Bone marrow (tissue), 2 donors: ENCODE measurements at places on chromosomes 3 and 15.

- DNase-seq: no peak
These were observed 90.6 kb upstream of the UBE2E2 start for GRCh38 chr3:23112491-23112890.

- no peak for DNase-seq
These were observed 4.5 kb upstream of the KLHL40 start for GRCh38 chr3:42680806-42681205.

DNA sequence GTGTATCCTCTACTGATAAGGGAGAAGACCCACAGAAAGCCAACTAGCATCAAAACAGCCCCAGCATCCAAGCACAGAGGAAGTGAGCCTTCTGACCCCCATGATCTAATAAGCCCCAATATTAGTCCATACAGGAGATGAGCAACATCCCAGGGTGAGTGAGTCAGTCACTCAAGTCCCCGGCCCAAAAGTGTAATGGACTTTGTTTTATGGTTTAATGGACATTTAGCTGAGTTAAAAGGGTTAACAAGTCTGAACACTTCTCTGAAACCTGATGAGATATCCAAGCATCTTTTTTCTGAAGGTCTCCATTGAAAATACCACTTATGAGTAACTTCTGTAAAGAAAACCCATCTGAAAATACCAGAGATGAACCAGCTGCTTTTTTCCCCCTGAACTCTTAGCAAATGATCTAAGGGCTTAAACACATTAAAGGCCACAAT is 115.6 kb downstream of the GREM1 start:
- DNase-seq: no peak

- DNase-seq: no peak
These were observed 33.7 kb upstream of the NOX5 start for GRCh38 chr15:68980786-68981185.

GRCh38 chr3:144053121-144053520 is 81.5 kb downstream of the DIPK2A start:
- no peak for DNase-seq

DNA sequence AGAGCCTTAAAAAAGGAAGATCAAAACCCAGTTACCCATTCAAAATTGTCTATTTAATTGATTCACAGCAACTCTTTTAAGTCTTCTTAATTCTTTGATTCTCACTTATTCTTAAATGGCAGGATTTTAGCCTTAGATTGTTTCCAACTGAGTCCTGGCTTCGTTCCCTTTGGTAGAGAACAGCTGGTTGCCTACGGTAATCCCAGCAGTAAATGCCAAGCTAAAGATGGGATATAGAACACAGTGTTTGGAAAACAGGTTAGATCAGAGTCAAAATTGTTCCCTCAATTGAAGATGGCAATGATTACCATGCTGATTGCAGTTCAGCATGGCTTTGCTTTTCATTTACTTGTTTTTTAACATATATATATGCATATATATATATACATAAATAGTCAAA is 300.9 kb downstream of the PYDC2 start:
- DNase-seq: no peak

- DNase-seq: no peak
These were observed 107.9 kb upstream of the ALDH1A3 start for GRCh38 chr15:100771746-100772145.

- no peak for DNase-seq
These were observed 43.6 kb downstream of the COL8A1 start for GRCh38 chr3:99681976-99682375.

GRCh38 chr3:81743096-81744025 is 18.1 kb downstream of the GBE1 start:
- DNase-seq: peak; percentile 69

GRCh38 chr3:129026728-129027543 is 25.8 kb downstream of the EFCC1 start:
- peak; percentile 85 for DNase-seq

DNA sequence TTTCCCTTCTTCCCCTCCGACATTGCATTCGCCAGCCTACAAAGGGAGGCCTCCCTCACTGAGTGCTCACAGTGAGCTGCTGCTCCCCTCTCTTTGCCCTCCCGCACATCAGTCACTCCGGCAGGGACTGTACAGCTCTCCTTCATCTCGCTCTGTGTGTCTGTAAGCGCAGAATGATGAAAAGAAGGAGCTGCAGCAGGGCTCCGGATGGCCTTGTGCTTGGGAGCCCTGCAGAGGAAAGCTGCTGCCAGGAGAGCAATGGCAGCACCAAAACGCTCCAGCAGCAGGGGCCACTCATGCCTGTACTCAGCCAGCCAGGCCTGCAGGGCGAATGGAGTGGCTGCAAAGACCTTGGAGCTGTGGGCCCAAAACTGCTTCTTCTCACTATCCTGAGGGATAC is 107.0 kb upstream of the NSMCE3 start:
- no peak for DNase-seq

- no peak for DNase-seq
These were observed 33.5 kb downstream of the COPS2 start for GRCh38 chr15:49121901-49122300.

- no peak for DNase-seq
These were observed 161.9 kb downstream of the WNT7A start for GRCh38 chr3:13718000-13718399.

GRCh38 chr15:89129123-89129815 is 41.0 kb downstream of the ABHD2 start:
- DNase-seq: no peak

GRCh38 chr3:72510247-72510646 is 338.0 kb downstream of the SHQ1 start:
- no peak for DNase-seq

DNA sequence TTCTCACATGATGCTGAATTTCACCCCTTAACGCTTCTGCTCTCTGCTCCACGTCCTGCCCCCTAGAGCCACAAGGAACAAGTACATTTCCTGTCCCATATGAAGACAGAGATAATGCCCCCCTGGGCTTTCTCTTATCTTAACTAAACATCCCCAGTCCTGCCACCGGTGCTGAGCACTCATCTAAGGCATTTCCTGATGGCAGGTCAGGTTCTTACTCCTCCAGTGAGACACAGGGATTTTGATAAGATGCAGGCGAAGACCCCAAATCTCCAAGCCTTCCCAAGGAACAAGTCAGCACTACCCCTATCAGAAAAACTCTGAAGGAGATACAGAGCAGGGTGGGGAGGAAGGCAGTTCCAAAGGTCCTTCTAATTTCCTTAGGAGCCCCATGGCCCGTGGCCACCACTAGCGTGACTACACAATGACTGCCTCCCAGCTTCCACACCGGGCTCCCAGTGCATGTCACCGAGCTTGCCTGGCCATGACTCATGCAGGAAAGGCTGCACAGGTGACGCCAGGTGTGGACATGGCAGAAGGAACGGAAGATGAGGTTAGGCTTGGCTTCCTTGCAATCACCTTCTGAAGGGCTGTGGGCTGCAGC is 152.9 kb downstream of the XXYLT1 start:
- peak; percentile 68 for DNase-seq

DNA sequence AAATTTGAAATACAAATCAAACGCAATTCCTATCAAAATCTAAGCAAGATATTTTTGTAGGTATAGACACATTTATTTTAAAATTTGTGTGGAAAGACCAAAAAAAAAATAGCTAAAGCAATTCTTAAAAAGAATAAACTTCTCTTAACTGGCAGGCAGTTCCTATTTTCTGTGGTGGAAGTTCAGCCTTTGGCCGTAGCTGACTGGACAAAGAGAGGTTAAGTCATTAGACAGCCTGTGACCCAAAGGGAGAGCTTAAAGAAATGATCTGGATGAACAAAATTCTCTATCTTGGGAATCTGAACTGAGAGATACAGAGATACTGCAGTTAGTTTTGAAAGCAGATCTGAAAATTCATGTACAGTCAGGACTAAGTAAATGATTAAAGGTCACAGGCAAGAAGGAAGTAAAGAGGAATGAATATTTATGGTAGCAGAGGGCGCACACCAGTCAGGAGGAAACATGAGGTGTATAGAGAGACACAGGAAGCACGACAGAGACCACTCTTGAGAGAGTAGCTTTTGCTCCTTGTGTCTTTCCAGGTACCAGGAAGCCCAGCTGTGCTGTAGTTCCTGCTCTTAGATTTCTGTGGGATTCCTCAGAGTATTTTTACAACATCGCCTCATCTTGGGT is 57.5 kb downstream of the TPRG1 start:
- DNase-seq: no peak

DNA sequence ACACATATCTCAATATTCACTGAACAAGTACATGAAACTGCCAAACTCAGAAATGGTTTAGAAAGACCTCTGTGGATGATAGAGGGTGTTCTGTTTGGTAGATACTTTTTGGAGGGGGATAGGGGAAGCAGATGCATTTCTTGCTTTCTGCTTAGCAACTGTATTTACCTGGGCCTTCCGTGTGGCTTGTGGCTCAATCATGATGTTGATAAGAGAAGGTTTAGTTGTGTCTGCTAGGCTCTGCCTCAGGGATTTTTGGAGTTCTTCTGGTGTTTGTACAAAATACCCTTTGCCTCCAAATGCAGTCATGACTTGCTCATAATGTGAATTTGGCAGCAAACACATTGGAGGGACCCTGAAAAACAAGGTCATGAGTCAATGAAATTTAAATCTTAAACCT is 38.2 kb downstream of the HACL1 start:
- DNase-seq: no peak

- no peak for DNase-seq
These were observed 17.7 kb upstream of the PRKCI start for GRCh38 chr3:170204509-170204908.

- no peak for DNase-seq
These were observed 14.2 kb downstream of the CFAP91 start for GRCh38 chr3:119716998-119717397.

- no peak for DNase-seq
These were observed at the start of gene MUC4 for GRCh38 chr3:195811756-195812155. Gene MUC4, minus strand, starts transcription at chr3:195811929. Its CDS starts 112 bp downstream, at chr3:195811817.

GRCh38 chr15:73374604-73375003 is 5.8 kb upstream of the HCN4 start:
- no peak for DNase-seq

DNA sequence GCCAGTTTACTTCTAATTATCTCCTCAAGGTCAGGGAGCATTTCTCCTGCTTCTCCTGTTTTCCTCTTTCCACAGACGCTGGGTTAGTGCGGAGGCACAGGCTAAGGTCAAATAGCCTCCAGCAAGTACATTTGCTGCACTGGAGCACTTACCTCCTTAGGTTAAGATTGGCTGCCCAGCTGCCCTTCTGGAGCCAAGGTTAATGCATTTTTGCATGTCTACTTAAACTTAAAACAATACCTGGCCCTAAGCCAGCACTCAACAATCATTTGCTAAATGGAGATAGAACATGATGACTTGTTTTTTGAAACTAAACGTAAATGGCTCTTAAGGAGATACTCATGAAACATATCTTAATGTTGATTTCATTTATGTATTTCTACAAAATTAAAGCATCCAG is 83.5 kb downstream of the SSR3 start:
- DNase-seq: no peak

- no peak for DNase-seq
These were observed 123.5 kb upstream of the SAMMSON start for GRCh38 chr3:69876073-69876472.

GRCh38 chr15:71329497-71330260 is 214.4 kb downstream of the THSD4 start:
- DNase-seq: no peak

GRCh38 chr3:130857336-130858026 is 36.4 kb upstream of the ATP2C1 start:
- peak; percentile 70 for DNase-seq

DNA sequence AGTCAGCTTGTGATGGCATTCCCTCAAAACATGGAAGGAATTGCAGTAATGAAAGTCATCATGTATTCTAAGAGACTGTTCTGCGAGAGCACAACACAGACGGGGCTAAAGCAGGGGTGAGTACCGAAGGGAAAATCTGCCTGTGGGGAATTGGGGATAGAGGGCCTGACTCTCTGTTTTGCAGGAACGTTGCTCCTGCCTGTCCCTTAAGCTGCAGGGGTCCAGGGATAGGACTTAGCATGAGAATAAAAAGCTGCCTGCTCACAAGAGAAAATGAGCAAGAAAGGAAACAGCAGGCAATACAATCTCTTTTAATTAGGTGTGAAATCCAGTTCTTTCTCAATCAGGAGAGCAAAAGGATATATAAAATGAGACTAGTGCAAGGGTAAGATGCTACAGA is 62.2 kb downstream of the TIGIT start:
- DNase-seq: no peak

GRCh38 chr3:143121241-143122088 is 1.9 kb downstream of the CHST2 start:
- DNase-seq: no peak

- no peak for DNase-seq
These were observed 17.0 kb upstream of the NEO1 start for GRCh38 chr15:73035221-73035620.

DNA sequence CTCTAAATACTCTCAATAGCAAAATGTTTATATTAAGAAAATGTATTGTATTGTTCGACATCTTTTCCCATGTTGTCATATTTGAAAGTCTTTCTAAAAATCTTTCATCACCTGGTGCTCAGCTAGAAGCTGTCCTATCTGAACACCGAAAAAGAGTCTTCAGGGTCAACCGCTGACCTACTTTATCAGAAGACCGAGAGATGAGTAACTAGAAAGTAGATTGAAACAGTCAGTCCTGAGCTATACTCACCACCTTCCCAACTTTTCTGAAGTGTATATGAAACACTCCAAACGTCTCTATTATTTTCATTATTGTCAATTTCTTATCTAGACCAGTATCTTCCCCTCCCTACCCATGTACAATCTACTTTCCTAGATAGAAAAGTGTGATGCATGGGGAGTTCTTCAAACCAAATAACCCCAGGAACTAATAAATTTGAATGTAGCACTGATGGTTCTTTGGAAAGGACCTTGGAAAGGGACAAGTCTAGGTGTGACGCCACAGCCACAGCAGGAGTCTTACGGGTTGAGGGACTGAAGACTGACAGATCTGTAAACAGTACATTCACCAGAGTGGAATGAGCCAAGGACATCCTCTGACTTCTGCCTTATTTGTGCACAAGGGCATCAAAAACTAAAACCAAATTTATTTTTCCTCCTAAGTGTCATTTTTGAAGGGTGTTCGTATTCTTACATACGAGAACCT is 58.6 kb downstream of the TMOD3 start:
- DNase-seq: no peak

DNA sequence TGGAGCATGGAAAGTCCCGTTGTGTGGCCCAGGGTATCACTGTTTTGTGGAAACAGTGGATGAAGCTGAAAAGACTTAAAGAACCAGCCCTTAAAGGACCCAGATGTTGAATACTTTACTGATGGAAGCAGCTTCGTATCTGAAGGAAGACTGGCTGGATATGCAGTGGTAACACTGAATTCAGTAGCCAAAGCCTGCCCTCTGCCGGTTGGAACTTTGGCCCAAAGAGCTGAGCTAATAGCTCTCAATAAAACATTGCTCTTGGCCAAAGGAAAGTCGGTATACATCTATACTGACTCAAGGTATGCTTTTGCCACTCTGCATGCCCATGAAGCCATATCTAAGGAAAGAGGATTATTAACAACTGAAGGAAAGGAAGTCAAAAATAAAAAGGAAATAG is 885.4 kb downstream of the PDCD6IP start:
- no peak for DNase-seq

DNA sequence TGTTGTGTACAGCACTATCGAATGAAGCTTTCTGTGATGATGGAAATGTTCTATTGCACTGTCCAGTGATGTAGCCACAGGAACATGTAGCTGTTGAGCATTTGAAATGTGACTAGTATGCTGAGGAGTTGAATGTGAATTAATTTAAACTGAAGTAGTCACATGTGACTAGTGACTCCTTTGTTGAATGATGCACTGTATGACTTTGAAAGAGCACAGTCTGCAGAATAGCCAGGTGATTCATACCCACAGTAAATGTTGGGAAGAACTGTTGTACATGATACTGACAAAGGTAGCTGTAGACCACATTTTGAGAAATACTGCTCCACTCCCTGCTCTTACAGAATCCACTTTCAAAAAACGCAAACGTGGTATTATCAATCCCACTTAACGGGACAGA is 34.0 kb upstream of the ACTL6A start:
- DNase-seq: no peak
